ENCODE measurements at places on chromosomes 7 and 10. TPM values are rescaled to one million over a fixed set of nuclear protein-coding genes. Genes with fewer than 3 reads are reported as not detected.

Gene GIMAP6
- total RNA-seq, result 6.2 TPM

Gene FAM180A
- total RNA-seq, result 10.3 TPM

Gene SH3PXD2A
- 48.2 TPM for total RNA-seq

Gene ZSCAN25
- total RNA-seq, result 38.0 TPM

Gene GRM3
- not detected for total RNA-seq

Gene STEAP4
- 9.9 TPM for total RNA-seq

Gene OR2A1
- total RNA-seq, result 0.59 TPM

Gene HTR5A
- not detected for total RNA-seq

Gene CRPPA
- 1.5 TPM for total RNA-seq

Gene ACTL6B
- total RNA-seq, result not detected

Gene TMEM176A
- total RNA-seq, result 10.2 TPM

All from lower leg skin (tissue), 4 donors.